Activated naive CD8-positive, alpha-beta T cell treated with anti-CD3 and anti-CD28 coated beads, Interleukin-2, amount 50 U/mL, for 16 hours (primary cell): ENCODE measurements at places on chromosomes 2 and 18.

- DNase-seq, result no peak
Measured at GRCh38 chr2:38448692-38449410, 71.8 kb upstream of the ATL2 start.

- no peak for DNase-seq
Measured at GRCh38 chr18:45379903-45380302, 235.4 kb upstream of the SLC14A2 start.

DNA sequence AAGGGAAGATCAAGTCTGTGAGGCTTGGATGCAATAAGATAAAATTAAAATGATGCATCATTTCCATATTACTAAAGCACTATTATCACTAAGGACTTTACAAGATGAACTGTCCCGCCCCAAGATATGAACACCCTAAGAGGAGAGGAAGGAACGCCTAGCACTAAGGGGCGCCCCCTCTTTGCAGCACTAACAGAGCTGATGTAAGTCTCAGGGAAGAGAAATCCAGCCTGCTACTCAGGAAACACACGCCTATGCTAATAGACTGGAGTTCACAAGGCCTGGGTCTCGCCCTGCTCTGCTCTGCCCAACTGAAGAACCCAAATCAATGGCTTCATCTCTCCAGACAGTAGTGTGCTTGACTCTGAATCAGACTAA, 6.1 kb downstream of the INO80C start:
- no peak for DNase-seq

- DNase-seq, result no peak
Measured at GRCh38 chr2:22673529-22673928, 711.5 kb upstream of the KLHL29 start.

- no peak for DNase-seq
Measured at GRCh38 chr2:10022041-10022421, 21.3 kb upstream of the KLF11 start.

GRCh38 chr18:22858121-22858520, 75.0 kb upstream of the RBBP8 start:
- no peak for DNase-seq

GRCh38 chr2:104873689-104874054, 19.8 kb downstream of the POU3F3 start:
- no peak for DNase-seq

GRCh38 chr2:21981127-21981526, 857.4 kb downstream of the TDRD15 start:
- DNase-seq, result no peak

DNA sequence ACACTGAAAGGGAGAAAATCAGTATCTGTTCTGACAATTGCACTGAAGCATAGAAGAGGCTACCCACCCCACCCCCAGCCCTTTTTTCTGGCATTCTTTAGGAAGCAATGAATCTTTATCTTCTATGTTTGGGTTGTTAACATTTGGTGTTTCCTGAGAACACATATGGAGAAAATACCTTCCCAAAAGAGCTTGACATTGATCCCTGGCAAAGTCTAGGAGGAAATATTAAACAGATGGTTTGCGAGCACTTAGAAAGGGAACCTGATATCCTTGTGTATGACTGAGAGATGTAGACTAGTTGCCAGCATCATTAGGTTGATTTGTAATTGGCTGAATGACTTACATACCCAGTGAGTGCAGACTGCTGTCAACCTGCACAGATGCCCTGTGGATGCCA, 42.9 kb downstream of the DOK1 start:
- DNase-seq, result no peak

DNA sequence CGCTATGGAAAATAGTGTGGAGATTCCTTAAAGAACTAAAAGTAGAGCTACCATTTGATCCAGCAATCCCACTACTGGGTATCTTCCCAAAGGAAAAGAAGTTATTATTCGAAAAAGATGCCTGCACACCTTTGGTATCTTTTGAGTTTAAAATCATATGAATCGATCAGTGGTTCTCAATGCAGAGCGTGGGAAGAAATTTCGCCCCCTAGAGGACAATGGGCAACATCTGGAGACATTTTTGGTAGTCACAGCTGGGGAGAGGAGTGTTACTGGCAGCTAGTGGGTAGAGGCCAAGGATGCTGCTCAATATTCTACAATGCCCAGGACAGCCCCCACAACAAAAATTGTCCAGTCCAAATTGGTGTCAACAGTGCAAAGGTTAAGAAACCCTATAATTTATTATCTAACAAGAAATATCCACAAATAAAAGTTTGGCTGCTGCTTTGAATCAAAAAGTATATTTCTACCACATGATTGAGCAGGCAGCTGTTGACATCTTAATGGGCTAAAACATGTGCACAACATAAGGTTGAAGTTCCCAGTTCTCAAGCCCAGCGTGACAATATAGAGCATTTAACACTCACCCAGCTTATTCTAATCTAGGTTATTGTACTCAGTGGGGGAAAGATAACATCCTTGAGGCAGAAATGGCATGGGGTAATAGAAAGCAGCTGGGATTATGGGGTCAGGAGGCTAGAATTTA, 425.7 kb downstream of the LRATD1 start:
- no peak for DNase-seq

GRCh38 chr2:21715887-21716286, 592.1 kb downstream of the TDRD15 start:
- no peak for DNase-seq

DNA sequence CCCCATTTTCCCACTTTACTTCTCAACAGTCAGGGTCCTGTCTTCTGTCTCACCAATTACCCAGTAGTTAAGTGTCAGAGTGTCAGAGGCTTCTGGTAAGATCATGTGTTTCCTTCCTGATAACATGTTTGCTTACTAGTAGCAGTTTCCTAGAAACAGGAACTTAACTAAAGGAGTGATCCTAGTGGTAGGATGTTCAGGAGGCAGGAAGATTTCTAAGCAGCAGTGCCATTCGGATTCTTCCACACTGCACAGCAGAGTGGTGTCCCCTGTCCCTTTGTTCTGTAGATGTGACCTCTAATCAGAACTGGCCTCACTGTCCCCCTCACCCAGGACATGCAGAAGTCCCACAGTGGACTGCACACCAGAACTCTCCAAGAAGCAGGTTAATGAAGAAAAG, 221.8 kb upstream of the OSR1 start:
- no peak for DNase-seq

GRCh38 chr2:168114040-168114439, 133.4 kb downstream of the STK39 start:
- no peak for DNase-seq

DNA sequence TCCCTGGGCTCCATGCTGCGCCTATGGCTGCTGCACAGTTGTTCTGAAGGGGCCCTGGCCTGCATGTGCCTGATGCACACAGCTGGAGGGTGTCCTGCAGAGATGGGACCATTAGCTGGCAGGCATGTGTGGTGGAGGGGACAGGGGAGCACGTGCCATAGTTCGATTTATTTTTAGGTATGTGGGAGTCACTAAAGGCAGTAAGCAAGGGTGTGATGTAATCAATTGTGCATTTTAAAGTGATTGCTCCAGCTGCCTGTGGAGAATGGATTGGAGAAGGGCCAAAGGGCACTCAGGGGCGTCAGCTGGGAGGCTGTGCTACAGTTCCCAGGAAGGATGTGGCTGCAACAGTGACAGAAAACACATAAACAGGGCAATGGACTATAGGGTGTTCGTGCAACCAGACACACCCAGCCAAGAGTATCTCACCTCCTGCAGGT, 205.1 kb downstream of the ARL4C start:
- DNase-seq, result no peak

GRCh38 chr2:115162494-115163293, 720.3 kb downstream of the DPP10 start:
- DNase-seq, result no peak

GRCh38 chr2:60947056-60947455, 65.7 kb downstream of the REL start:
- no peak for DNase-seq

DNA sequence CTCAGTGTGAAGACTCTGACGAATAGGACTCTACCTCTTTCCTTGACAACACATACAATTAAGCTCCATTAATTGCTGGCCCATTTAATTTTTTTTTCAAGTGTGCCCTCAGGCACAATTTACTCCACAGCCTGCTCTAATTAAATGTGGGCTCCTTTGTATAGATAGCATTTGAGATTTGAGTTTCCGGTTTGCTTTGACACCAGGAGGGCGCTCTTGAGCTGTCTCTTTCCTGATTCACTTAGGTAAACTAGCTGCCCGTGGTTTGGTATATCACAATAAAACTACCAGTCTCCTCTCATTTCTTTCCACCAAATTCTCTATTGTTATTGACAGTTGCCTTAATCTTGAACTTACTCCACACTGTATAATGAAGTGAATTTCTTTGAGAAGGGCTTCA, 666.0 kb downstream of the DSC3 start:
- DNase-seq, result no peak

- DNase-seq, result no peak
Measured at GRCh38 chr2:172884336-172884735, 148.7 kb downstream of the RAPGEF4 start.

DNA sequence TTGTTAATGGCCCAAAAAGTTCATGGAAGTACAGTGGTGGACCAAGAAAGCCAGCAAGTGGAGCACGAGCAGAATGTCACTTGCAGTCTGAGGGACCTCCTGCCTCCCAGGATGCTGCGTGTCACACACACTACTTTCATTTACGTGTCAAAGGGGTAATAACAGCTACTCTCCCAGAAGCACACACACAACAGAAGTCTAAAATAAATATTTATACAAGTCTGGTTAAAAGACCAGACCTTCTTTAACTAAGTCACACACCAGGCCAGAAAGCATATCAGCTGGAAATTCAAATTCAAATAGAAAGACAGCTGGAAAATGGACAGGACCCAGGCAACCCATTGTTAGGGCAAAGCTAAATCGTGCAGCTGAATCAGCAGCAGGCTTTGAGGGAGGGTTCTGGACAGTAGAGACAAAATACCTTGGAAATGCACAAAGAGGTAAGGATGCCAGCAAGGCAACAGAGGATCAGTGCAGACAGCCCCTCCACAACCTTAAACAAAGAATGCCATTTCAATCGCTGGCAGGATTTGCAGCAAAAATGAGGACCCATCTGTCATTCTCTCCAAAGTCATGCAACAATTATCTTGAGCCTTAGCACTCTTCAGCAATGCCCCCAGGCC, 160.5 kb downstream of the TMEM163 start:
- no peak for DNase-seq

DNA sequence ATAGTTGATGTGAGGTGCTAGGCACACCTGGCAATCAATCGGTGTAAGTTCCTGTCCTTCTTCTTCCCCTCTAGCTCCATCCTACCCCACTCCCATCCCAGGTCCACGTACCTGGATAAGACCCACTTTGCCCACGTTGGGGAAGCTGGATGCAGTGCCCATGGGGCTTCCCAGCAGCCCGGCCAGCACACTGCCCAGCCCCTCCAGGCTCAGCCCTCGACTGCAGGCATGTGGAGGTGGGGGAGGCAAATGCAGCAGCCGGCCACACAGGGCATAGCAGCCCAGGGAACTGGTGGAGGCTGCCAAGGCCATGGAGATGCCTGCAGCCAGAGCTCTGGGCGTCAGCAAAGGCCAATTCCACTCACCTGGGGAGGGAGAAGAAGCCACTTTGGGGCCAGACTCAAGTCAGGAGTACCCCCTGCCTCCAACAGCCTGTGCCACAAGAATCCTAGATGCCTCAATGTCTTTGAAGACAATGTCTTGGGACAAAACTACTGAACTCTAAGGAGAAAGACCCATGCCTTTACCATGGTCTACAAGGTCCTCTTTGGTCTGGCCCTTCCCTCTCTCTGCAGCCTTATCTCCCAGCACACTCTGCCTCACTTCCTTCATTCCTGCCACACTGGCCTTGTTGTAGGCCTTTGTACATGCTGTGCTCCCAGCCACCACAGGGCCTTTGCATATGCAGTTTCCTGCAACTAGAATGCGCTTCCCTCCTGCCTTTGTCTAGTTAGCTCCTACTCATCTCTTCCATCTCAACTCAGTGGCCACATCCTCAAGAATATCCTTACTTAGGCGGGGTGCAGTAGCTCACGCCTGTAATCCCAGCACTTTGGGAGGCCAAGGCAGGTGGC, 4.5 kb downstream of the SLC23A3 start:
- DNase-seq, result no peak

GRCh38 chr2:235958221-235958930, 209.8 kb downstream of the GBX2 start:
- DNase-seq, result no peak

GRCh38 chr2:213261715-213262114, 22.5 kb upstream of the SPAG16 start:
- DNase-seq, result no peak

DNA sequence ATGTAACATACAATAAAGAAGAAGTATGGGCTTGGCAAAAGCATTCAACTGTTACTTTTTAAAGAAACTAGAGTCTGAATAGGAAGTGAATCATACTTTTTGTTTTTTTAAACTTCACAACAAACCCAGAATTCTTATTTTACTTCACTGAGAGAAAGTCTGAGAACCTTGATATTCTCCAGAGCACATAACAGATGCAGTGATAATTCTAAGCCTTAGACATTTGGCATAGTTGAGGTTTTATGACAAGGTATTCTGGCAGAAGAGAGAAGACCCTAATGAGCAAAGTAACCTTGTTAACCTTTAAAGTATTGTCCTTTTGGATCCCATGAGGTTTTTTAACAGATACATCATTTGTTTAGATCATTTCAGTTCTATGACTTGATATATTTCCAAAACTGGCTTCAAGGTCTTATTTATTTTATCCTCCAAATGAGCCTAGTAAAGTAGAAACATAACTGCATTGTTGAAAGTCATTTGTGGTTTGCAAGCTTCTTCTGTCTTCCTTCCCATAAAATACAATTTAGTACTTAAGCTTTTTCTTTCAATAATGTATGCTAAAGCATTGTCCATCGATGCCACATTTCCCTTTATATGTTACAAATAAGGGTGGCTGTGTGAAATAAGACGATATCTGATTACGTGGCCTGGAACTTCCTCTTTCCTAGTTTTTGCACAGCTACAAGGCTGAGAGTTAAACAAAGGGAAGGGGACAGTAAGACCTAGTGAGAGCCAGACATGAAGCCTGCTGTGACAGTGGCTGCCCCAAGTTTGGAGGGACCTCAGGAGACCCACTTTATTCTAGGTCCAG, 86.1 kb upstream of the ITPRID2 start:
- no peak for DNase-seq

- DNase-seq, result no peak
Measured at GRCh38 chr2:226578879-226579278, 220.7 kb downstream of the IRS1 start.

- DNase-seq, result no peak
Measured at GRCh38 chr2:195515551-195515950, 141.5 kb upstream of the SLC39A10 start.

DNA sequence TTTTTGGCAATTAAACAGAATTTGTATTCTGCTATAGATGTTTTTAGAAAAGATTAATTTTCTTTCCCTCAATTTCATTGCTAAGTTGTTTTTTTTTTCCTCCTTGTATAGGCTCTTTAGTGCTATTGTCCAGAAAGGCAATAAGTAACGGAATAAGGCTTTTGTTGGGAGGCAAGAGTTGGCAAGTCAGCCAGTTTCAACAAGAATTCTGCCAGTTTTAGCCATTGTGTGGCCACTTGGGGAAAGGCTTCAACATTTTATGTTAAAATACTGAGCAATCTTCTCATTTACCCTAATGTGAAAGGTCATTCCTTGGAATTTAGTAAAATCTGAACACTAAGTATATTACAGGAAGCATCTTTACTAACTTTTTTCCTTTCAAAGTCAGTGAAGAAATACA, 9.6 kb downstream of the CALCRL start:
- no peak for DNase-seq
